ENCODE measurements at places on chromosomes 2 and 18.

- DNase-seq, result no peak
Measured at GRCh38 chr18:13137670-13138419, 80.7 kb upstream of the LDLRAD4 start.

DNA sequence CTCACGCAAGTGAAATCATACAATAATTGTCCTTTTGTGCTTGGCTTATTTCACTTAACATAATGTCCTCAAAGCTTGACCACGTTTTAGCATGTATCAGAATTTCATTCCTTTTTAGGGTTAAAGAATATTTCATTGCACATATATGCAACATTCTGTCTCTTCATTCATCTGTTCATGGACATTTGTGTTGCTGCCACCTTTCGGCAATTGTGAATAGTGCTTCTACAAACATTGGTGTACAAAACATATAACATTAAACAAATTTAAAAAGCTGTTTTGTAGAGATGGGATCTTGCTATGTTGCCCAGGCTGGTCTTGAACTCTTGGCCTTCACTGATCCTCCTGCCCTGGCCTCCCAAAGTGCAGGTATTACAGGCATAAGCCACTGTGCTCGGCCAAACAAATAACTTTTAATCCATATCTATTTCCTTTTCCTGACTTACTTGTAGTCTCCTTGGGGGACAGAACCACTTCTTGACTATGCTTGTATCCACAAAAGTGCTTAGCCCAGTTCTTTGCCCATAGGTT is 209.3 kb downstream of the SLC4A3 start:
- no peak for DNase-seq

GRCh38 chr2:3675687-3676086 is 17.7 kb downstream of the ALLC start:
- DNase-seq, result no peak

GRCh38 chr2:173623438-173624319 is 269.0 kb downstream of the CDCA7 start:
- DNase-seq, result no peak

Measured in activated CD8-positive, alpha-beta memory T cell treated with anti-CD3 and anti-CD28 coated beads for 48 hours (primary cell).